ENCODE measurements at places on chromosomes 3 and 15.

GRCh38 chr3:171811913-171812335, 1.6 kb upstream of the PLD1 start:
- no peak for DNase-seq

DNA sequence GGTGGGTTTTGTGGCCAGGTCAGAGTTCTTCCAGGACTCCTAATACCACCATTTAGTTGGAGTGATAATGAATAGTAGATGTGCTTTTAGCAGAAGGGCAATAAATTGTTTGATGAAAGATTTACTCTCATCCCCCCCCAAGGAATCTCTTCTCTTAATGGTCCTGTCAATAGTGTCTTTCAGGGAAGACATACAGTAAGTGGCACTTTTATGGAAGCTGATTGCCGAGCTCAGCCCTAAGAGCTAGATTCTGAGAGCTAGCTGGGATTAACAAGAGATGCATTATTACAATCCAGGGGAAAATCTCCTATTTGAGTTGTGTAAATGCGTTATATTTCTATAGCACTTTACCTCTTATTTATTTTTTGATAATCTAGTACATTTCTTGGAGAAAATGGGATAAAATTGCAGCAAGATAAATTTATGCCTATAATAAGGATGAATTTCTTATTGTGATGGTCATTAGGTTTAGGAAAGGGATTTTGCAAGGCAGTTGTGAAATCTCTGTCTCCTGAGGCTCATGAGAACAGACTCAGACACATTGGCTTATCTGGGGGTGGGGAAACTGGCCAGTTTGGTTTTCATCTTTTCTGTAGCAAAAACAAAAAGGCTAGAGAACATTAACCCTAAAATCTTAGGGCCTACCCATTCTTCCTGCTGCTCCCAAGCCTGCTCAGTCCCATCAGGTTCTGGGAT, 41.6 kb upstream of the CLSTN2 start:
- no peak for DNase-seq

DNA sequence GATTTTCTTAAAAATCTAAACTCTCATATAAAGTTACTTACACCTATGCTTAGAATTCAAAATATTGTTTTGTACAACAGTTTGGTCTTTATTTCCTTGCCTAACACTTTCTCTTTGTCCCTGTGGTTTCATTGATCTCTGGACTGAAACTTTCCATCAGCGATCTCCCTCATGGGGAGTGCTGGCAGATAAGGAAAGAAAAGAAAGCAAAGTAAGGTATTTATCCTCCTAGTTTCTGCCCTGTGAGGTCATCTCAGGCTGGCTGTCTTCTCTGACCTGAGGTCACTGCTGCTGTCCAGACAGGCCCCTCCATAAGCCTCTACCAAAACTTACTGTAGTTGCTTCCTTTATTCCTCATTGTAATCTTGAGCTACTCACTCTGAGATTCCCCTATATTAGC, 57.9 kb upstream of the EPHA6 start:
- no peak for DNase-seq

- DNase-seq: no peak
Observed at GRCh38 chr3:28253040-28253715, 11.8 kb downstream of the CMC1 start.

- no peak for DNase-seq
Observed at GRCh38 chr3:56688191-56688590, 5.1 kb upstream of the TASOR start.

DNA sequence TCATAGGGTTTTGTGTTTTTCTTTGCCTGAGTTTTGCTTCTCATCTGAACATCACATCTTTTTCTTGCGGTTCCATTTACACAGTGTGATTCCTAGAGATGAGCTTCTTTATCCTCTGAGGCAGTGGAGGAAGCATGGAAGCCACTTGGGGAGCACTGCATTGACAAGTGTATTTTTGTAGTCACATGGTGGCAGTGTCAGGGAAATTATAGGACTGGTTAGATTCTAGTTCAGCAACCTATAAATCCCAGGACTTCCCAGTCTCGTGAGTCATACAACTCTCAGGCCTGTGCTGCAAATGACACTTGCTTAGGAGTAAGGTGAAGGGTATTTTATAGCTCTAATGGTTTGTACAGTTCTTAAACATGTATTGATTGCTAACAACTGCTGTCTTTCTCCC, 58.4 kb downstream of the RBM6 start:
- DNase-seq: no peak

DNA sequence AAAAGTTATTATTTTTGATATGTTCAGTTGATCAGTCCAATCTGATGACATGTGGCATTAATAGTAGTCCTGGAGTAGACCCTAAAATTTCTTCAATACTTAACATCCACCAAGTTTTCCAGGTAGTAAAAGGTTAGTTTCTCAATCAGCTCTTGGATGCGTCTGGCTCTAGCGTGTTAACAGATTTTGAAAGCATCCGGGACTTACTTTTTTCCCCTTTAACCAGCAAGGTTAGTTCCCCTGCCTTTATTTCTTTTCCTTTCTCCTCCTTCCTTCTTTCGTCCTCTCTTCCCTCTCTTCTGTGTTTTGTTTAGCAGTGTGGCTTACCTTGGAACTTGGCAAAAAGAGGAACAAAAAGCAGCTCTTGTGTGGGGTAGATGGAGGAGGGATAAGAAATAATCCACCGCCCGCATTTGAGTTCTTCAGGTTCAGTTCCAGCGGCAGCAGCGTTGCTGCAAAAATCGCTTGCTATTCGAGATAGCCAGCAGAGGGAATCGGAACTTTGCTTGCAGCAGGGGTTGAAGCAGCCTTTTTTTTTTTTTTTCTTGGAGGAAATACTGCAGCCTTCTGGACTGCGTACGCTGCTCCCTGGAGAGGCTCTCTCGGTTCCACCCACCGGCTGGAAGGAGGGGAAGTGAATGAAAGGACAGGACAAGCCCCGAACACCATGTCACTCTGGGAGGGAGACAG, at the start of gene RBMS3:
Gene RBMS3 (plus strand): TSS at position 668 of the 690 bp plus-strand sequence.
- peak; percentile 70 for DNase-seq

- DNase-seq: no peak
Observed at GRCh38 chr3:128804017-128804810, 75.2 kb upstream of the ACAD9 start.

GRCh38 chr3:139297588-139298311, 46.1 kb upstream of the MRPS22 start:
- DNase-seq: no peak

DNA sequence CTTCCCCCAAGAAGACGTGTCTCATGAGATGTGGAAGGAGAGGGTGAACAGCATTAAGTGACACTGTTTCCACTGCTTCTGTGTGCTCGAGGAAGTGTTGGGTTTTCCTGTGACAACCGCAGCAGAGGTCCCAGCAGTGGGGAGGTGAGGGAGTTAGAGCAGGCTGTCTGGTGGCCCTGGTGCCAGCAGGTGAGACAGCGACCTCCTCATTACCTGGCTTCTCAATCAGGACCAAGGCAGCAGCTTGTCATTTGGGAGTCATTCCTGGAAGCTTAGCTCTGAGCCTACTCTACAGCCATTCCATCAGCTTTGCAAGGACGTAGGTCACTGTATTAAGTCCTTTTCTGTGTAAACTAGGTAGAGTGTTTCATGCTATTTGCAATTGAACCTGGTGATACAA, 63.3 kb upstream of the RGMA start:
- no peak for DNase-seq

- DNase-seq: no peak
Observed at GRCh38 chr3:13045904-13046568, 27.2 kb downstream of the IQSEC1 start.

GRCh38 chr3:15903164-15903563, 105.4 kb upstream of the ANKRD28 start:
- DNase-seq: no peak

GRCh38 chr3:13199006-13199776, 126.0 kb upstream of the IQSEC1 start:
- DNase-seq: no peak

DNA sequence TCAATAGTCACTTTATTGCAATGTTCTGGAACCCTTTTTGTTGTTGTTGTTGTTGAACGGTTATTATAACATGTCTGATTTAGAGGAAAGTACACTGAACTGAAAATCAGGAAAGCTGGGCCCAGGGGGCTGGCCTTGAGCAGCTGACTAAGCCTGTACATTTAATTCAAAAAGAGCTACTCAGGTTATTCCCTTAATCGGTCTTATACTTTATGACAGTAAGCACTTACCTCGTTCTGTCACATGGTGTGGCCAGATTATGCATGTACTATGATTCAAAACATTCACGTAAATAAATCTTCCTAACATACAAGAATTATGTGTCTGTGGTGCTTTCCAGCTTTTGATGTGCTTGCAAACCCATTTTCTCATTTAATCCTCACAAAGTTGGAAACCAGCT, 382.5 kb upstream of the TPRG1 start:
- DNase-seq: no peak
